ENCODE measurements at places on chromosomes 2 and 18.

DNA sequence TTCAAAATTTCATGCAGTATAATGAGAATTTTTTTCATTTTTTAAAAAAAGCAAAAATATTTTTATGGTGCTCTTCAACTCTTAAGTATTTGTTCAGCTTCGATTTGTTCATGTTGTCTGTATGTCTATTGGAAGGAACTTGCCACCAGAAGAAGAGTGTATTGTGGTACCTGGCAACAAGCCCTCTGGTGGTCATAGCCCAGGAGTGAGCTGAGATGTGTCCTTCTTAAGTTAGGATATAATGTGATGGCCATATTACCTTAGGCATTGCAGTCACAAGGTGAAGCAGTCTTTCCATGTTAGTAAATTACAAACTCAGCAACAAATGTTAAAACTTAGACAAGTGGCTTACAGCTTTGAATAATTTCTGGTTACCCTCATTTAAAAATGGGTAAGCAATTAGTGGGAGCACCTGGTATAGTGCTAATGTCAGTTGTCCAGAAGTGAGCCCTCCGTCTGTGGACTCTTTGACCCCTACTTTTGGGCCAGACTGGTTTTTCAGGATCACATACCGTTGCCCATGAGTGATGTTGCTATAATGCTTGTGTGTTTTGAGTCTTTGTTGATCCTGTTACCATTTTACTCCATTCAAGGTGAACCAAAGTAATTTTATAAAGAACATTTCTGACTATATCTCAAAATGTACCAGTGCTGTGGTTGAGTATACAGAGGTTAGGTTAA lies 57.4 kb downstream of the MYO1B start:
- no peak for DNase-seq

- no peak for DNase-seq
These were observed 516.7 kb downstream of the NR4A2 start for GRCh38 chr2:155815851-155816250.

DNA sequence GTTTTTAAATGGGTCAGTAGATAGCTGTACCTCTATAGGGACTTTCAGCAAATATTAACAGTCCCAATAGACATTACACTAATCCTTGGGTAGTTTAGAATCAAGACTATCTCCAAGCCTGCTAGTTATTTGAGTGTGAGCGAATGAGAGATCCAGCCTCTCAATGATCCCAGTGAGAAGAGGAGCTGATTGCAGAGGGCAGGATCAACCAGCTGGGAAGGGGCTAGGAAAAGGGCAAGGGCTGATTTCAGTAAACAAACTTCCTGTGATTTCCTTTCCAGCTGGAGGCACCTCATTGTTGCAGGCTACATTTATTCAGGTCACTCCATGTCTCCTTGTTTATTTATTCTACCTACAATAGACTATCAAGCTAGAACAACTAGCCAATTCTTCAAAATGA lies 84.1 kb upstream of the CTNNA2 start:
- DNase-seq: no peak

- DNase-seq: no peak
These were observed 1357.9 kb upstream of the CELF4 start for GRCh38 chr18:38923540-38923939.

DNA sequence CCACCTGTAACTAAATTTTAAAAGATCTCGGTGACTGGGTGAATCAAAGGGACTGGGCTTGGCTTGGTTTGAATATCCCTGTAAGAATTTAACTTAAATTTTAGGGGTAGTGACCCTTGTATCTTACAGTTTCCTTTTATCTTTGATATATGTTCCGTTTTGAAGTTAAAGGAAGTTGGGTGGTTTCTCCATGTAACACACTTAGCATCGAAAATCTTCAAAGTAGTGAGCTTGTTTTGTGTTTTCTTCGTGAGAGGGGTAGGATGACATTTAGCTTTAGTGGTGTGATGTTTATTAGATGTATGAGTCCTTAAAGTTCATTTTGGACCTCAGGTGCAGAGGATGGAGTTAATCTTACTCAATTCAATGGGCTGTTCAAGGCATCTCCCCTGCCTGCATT lies 1.6 kb downstream of the WDR7 start:
- DNase-seq: no peak

GRCh38 chr18:79540161-79540903 lies 139.3 kb upstream of the CTDP1 start:
- no peak for DNase-seq

- peak; percentile 50 for DNase-seq
These were observed 95.9 kb upstream of the GRB14 start for GRCh38 chr2:164717000-164717803.

DNA sequence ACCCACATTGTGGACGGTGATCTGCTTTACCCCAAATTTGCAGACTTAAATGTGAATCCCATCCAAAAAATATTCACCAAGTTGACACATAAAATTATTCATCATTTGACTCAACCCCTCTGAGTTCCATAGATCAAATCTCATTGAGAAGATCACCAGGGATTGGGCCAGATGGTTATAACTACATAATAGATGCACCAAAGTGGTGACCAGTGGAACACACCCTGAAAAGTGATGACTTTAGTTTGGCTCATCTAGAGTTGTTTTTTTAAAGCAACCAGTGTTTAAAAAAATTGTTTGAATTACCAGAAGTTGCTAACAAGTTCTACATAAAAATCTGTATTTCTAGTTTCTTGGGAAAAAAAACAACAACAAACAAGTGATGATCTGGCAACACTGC lies 155.0 kb downstream of the PLCL1 start:
- DNase-seq: no peak

- DNase-seq: no peak
These were observed 148.6 kb downstream of the GALNT1 start for GRCh38 chr18:35729991-35730668.

GRCh38 chr2:106061611-106062349 lies 132.3 kb downstream of the UXS1 start:
- no peak for DNase-seq

DNA sequence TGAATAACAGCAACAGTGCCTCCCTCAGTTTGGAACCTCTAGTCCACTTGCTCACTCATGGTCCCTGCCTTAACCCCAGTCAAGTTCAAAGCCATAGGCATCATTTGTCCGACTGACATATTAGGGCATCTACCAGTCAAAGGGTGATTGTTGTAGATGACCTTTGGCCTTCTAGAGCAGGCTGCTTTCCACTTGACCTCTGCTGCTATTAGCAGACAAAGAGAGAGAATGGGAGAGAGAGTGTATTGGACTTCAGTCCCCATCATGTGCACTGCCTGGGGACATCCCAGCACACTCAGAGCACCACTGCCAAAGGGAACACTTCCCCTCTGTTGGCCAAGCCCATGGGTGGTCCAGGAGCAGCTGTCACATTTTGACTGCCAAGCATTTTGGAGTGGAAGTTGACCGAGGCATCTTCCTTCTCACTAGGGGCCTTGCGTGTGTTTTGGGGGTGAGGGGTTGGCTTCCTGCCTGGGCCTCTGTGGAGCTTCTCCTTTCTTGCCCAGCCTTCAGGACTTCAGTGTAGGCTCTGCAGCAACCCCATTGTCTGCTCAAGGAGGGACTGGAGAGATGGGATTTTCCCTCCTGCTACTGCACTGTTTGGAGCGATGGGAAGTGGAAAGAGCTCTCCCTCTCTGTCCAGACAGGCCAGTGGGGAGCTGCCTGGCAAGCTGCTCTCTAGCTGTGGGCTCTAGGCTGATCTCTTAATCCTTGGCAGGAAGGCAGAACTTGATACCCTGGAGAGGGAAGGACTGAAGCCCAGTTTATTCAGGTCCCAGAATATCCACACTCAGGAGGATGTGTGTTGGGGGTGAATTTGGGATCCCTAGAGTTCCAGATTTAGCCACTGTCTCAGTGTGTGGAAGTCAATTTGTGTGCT lies 68.1 kb downstream of the TMEM247 start:
- no peak for DNase-seq

Data from fibroblast of skin of back (primary cell).